Renal pelvis (tissue), 12 donors: ENCODE measurements at places on chromosomes 12 and 14. TPM values are rescaled to one million over a fixed set of nuclear protein-coding genes. Genes with fewer than 3 reads are reported as not detected.

The SLCO1C1 gene
- polyA plus RNA-seq = 0.73 TPM

The C1S gene
- polyA plus RNA-seq = 47.4 TPM

The GOLT1B gene
- 32.7 TPM for polyA plus RNA-seq

The HOTAIR gene
- polyA plus RNA-seq = 1.5 TPM

The GLIPR1 gene
- 10.2 TPM for polyA plus RNA-seq

The CLEC9A gene
- polyA plus RNA-seq = 0.31 TPM

The B4GALNT1 gene
- 1.1 TPM for polyA plus RNA-seq

The CACNB3 gene
- 53.1 TPM for polyA plus RNA-seq

The FOXN4 gene
- polyA plus RNA-seq = 2.3 TPM

The NFATC4 gene
- polyA plus RNA-seq = 72.6 TPM

The GUCY2C gene
- 0.58 TPM for polyA plus RNA-seq

The PDZRN4 gene
- polyA plus RNA-seq = 5.7 TPM

The CLEC6A gene
- polyA plus RNA-seq = 0.18 TPM

The LTBP2 gene
- 4.4 TPM for polyA plus RNA-seq

The A2ML1 gene
- 0.71 TPM for polyA plus RNA-seq

DNA sequence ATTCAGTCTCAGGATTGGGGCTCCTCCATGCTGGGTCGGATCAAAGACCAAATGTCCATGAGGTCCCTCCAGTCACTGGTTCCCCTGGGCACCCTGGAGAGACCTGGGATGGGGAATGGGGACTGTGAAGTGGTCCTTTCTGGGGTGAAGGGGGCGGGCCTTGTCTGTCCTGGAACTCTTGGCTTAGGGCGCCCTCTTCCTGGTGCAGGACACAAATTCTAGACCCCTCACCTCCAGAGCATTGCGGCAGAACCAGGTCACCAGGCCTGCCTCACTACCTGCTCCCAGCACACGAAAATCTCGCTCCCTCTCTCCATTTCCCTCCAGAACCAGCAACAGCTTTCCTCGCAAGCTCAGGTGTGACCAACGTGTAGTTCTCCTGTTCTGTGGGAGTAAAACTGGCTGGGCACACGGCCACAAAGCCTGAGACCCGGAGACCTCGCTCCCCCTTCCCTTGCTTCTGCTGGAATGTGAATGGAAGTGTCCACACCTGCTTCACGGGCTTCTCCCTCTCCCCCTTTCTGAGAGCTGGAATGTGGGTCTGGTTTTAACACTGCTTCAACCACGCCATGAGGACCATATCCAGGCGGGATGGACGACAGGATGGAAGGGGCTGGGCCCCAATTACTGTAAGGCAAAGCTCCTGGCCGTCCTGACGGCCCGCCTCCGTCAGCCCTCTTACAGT lies 112.7 kb downstream of the SCARB1 start:
- DNase-seq = no peak

DNA sequence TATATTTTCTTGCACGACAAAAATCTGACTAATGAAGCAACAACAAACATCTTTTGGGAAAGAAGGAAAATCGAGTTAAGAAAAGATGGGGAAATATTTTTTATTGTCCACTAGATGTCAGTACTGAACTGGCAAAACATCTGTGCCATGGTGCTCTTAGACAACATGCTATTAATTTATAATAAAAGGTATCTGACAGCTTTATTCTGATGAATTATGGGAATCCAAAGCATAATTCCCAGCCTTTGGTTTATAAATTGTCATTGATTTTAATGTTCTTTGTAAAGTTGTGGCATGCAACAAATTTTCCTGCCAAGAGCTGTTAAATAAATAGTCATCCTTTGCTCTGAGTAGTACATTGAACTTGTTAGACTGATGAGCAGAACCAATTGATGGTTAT lies 231.2 kb downstream of the ETNK1 start:
- DNase-seq = peak; percentile 10

DNA sequence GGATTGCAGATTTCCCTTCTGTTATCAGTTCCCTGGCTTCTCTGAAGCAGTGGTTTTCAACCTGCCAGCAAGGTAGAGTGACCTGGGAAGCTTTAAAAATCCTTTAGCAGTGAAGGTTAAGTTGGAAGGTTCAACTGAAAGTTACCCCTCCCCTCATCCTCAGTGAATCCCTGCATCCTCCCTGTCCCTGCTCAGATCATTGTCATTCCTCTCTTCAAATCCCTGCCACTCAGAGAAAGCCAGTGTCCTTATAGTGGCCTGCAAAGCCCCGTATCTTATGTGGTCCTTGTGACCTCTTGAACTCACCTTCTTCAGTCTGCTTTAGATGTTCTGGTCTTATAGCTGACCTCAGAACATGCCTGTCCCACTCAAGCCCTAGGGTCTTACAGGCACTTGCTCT lies 53.6 kb downstream of the PPM1A start:
- no peak for DNase-seq

- DNase-seq = no peak
Measured at GRCh38 chr14:89276424-89276975, 140.5 kb downstream of the FOXN3 start.

DNA sequence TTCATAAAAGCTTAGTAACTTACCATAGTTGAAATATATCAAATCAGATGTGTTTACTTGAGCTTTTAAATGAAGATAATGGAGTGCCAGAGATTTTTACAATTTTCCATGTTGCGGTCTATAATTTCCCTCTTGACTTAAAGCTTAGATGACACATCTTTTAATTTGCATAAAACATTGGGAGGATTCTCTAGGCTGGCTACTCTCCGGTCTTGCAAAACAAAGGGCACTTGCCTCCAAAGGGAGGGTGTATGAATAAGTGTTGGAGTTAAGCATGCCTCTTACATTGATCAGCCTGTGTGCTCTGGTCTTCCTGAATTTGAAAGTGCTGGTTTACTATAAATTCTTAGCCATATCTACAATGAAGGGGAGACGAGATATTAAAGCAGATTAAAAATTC lies 336.4 kb upstream of the NAV3 start:
- no peak for DNase-seq

DNA sequence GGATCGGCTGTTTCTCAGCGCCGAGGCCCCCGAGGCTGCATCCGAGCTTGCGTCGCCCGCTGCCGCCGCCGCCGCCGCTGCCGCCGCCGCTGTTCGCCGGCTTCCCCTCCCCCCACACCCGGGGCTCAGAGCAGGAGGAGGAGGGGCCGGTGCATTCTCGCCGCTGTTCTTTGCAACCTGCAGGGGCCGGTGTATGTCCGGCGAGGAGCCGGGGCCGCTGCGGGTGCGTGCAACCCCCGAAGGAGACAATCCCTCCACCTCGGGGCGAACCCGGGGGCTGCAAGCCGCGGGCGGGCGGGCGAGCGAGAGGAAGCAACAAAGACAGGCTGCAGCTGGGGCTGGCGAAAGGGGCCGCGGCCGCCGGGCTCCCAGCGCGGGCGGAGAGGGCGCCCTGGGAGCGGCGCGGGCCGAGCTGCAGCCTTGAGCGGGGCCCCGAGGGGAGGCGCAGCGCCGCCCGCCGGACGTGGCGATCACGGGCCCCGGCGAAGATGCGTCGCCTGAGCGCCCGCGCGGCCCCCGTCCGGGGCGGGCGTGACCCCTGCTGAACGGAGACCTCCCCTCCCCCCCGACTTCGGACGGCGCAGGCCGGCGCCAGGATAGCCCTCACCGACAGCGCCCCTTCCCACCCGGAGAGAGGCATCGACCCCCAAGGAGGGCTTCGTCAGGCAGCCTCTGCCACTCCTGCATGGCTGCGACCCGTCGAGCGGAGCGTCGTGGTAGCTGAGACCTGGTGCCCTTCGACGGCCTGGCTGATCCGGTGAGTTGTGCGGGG lies 702 bp downstream of the FAM222A start:
- peak; percentile 76 for DNase-seq

DNA sequence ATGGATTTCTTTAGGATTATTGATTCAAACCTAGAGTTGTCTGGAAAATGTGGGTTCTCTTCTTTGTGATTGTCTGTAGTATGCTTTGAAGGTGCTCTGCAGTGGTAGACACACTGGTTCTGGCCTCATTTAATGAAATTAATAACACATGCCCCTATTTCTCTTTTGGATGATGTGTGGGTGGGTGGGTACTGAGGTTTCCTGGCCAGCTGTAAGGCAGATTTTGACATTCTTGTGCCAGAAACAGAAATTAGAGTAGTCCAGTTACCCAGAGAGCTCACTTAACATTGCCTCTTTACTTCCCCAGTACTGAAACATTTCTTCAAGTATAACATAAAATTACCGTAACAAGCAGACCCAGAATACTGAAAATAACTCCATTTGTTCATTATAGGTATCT lies 14.4 kb downstream of the TSFM start:
- DNase-seq = no peak

DNA sequence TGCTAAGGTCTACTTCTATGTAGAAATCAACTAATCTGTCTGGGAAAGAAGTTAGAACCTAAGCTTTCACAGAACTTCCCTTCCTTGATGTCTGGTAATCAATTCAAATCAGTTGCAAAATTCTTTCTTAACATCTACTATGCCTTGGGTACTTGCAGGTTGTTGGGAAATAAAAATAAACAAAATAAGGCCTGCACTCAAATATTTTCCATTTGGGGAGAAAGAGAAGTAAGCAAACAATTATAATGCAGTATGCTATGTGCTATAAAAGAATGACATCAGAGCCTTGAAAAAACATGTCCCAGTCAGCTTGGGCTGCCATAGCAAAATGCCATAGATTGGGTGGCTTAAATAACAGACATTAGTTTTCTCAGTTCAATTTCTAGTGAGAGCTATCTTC lies 425.9 kb upstream of the DCN start:
- DNase-seq = no peak

- DNase-seq = no peak
Measured at GRCh38 chr14:71466251-71466650, 466.0 kb upstream of the RGS6 start.

- peak; percentile 52 for DNase-seq
Measured at GRCh38 chr12:112419297-112420133, 768 bp downstream of the PTPN11 start.

GRCh38 chr14:64746298-64747250 lies 42.4 kb downstream of the PLEKHG3 start:
- no peak for DNase-seq

DNA sequence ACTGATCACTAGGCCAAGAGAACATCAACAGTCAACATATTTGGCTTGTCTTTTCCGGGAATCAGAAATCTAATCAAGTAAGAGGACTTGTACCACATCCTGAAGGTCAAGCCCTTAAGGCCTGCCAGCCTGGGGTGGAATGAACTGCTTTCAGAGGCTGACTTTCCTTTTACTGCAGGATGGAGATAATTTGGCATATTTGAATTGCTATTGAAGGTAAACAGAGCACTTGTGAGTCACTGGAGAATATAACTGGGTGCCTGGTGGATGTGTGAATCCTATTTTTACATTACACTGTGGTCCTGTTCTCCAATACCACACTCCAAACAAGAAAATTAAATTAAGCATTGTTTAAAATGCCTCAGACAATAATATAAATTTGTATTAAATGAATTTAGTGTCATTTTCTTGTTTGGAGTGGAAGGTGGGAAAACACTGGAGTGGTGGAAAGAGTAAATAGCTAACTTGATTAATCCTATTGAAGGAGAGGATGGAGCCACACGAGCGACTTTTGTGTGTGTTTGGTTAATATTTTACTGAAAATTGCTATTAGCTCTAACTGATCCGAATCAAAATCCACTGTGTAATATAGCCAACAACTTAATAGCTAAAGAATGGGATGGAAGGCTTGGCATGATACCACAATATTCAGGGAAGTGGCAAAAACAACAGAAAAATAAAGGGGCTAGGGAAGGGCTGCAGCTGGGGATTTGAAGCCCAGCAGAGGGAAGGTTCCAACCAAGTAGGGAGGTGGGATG lies 89.4 kb downstream of the OTX2 start:
- no peak for DNase-seq

- no peak for DNase-seq
Measured at GRCh38 chr14:41986083-41986645, 379.5 kb downstream of the LRFN5 start.

DNA sequence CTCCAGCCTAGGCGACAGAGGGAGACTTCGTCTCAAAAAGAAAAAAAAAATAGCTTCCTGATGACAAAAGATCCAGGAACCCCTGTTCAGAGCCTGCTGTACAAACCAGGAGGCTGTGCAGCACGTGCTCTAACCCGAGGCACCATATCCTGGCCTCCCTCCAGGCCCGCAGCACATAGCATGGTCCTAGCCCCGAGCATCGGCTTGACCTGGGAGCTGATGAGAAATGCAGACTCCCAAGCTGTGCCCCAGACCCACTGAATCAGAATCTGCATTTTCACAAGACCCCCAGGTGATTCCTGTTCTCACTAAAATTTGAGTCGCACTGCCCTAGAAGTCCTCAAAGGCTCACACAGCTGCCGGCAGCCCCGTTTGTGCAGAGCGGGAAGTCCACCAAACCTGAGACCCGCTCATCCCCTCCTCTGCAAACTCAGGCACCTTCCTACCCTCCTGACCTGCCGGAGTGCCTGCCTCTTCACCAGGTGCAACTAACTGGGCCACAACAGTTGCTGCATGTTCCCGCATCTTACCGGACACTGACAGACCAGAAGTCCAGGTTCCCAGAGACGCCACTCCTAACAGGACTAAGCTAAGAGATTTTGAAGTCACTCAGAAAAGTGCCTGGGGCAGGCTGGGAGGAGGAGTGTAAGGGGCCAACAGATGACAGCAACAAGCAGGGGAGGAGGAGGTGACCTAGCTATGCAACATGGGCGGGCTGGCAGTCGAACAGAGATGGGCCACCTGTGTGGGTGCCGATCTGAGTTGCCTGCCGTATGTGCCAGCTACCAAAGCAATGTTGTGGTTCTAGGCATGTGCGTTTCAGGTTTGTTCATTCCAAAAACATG lies 24.0 kb upstream of the RIN3 start:
- no peak for DNase-seq

DNA sequence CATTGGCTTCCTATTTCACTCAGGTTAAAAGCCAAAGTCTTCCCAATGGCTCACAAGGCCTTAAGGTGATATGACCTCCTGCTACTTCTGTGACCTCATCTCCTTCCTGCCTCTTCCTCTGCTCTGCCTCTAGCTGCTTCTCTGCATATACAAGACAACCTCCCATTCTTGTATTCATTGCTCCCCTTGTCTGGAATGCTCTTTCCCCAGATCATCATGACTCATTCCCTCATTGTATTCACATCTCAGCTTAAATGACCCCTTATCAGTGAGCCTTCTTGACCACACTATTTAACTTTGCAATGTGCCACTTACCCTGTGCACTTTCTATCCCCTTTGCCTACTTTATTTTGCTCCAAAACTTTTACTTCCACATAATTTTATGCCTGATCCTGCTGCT lies 90.2 kb downstream of the PPP1R12A start:
- DNase-seq = no peak

GRCh38 chr12:29591140-29592020 lies 93.9 kb upstream of the OVCH1 start:
- peak; percentile 69 for DNase-seq

GRCh38 chr14:69043596-69044260 lies 64.6 kb upstream of the ACTN1 start:
- DNase-seq = no peak

- DNase-seq = no peak
Measured at GRCh38 chr12:62686938-62687337, 220.3 kb downstream of the MON2 start.

DNA sequence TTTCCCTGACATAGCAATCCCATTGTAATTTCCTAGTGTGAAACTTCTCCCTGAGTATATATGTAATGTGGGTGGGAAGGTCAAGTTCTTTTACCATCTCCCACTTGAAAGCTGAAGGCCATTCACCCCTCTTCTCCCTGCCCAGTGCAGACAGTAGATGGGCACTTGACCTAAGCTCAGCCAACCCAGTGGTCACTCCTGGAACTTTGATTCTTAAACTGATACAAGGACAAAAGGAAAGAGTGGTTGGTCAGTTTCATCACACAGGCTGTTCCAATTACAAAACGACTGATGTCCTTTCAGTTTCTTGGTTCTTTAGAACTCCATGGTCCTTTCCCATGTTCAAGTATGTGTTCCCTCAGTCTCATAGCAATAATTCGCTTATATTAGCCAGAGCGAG lies 8.4 kb upstream of the APOLD1 start:
- no peak for DNase-seq
